Liver (tissue), 10 donors: ENCODE measurements at places on chromosomes 1 and 21.

GRCh38 chr1:56074007-56074651 is 505.2 kb downstream of the PLPP3 start:
- no peak for DNase-seq

GRCh38 chr1:160620942-160621632 is 25.8 kb downstream of the SLAMF1 start:
- DNase-seq, result no peak

DNA sequence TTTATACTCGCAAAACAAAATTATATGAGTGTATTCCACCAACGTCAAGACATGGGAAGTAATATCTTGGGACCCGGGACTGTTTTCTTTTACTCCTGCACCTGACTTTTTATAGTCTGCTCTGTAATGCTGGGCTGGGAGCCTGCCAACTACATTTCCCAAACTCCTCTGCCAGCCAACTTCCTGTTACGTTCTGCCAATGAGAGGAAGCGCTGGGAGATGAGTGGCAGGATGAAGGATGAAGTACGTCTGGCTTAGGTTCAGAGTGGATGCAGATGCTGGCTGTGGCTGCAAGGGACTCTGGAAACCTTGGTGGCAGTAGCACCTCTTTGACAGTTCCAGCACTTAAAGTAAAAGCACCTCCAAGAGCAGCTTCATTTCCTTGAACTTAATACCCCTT is 59.6 kb downstream of the USP24 start:
- no peak for DNase-seq

- DNase-seq, result no peak
Measured at GRCh38 chr21:35370071-35370470, 321.0 kb upstream of the RUNX1 start.

- no peak for DNase-seq
Measured at GRCh38 chr1:21736876-21737275, 46.1 kb downstream of the USP48 start.

DNA sequence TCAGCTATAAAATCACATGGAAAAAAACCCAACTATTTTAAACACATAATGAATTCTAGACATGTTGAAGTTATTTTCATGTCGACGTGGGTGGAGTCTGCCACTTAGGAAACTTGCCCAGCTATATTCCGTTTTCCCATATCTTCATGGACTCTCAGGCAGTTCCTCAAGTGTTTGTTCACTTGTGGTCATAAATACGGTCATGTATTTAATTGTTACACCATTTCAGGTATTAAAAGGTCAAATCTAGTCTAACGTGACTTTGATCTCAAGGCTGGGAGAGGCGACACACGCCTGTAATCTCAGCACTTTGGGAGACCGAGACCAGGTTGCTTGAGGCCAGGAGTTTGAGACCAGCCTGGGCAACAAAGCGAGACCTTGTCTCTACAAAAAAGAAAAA is 346.9 kb downstream of the PBX1 start:
- no peak for DNase-seq

DNA sequence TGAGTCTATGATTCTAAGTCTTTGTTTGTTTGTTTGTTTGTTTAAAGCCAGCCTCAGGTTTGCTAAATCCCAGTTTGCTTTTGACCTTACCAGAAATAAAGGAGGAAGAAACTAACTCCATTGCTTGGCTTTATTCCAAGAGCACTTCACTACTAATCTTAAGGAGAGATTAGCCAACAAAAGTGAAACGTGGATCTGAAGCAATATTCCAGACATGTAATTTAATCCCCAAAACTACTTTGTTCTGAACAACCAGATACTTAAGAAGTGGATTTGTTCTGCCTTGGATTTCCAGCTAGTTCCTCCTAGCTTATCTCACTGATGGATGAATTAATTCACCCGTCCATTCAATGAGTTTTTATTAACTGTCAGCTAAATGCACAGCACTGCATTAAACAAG is 15.9 kb upstream of the CEP350 start:
- DNase-seq, result no peak
